Activated naive CD4-positive, alpha-beta T cell treated with Interleukin-2 at 50 U/mL for 16 hours (primary cell): ENCODE measurements at places on chromosomes 3 and 15.

- DNase-seq, result peak; percentile 70
These were observed 78.1 kb upstream of the LMOD3 start for GRCh38 chr3:69200384-69201068.

GRCh38 chr3:4432259-4432658, 34.8 kb downstream of the SUMF1 start:
- DNase-seq, result no peak

- DNase-seq, result no peak
These were observed 2.2 kb upstream of the CX3CR1 start for GRCh38 chr3:39282057-39282456.

DNA sequence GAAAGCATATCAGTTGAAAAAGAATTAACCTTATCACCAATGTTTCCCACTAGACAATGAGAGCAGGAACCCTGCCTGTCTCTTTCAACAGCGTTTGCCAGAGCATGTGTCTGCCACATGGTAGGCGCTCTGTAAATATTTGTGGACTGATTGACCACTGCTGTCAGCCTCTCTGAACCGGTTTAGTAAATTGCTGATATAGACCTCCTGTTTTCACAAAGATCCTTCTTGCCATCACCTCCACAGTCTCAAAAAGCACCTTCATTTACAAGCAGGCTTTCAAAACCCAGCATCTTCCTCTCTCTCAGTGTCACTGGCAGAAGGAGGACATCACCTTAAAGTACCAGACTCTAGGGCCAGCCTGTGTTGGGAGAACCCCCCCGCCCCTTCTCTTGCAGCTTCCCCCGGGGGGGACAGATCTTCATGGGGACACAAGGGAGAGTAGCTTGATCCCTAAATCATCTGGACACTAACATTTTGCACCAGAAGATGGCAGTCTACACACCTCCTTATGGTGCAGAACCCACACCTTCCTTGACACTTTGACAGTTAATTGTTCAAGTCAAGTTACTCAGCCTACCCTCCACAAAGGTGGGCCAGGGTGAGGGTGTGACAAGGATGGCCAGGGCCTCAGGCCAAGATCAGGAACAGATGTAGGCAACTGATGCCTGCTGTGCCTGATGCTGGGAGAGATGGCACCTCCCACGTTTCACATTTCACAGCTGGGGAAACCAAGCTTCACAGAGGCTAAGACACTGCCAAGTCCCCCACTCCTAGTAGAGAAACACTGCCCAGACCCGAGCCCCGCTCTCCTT, 37.8 kb upstream of the USP3 start:
- DNase-seq, result peak; percentile 36

GRCh38 chr3:38724392-38724736, 74.9 kb upstream of the SCN5A start:
- no peak for DNase-seq
